ENCODE measurements at places on chromosomes 3 and 15.

- DNase-seq = peak; percentile 96
Observed at GRCh38 chr3:61561374-61562041, at the start of gene PTPRG. Gene PTPRG, plus strand, starts transcription at chr3:61561571. Its CDS starts 717 bp downstream, at chr3:61562288.

GRCh38 chr3:30667280-30667651 lies 60.9 kb downstream of the TGFBR2 start:
- DNase-seq = no peak

DNA sequence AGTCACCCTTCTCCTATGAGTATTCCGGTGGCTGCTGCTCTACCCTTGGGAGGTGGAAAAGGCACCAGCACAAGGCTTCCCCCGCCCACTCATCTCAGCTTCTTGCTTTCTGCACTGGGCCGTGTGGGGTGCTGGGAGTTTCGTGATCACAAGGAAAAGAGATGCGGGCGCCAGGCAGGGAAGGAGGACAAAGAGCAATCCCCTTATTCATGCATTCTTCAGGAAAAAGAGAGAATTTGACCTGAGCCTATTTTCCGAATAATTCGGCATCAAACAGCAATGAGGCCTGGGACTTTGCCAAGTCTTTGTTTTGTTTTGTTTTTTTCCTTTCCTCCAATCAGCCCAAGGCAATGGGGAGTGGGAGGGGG lies 102.2 kb upstream of the LPP start:
- no peak for DNase-seq

GRCh38 chr3:104832530-104832929 lies 534.2 kb upstream of the ALCAM start:
- no peak for DNase-seq

- no peak for DNase-seq
Observed at GRCh38 chr3:43219616-43220015, 66.7 kb upstream of the SNRK start.

GRCh38 chr3:51382076-51382745 lies 2.9 kb upstream of the MANF start:
- DNase-seq = no peak

Data from fibroblast of skin of right biceps (primary cell).